ENCODE measurements at places on chromosomes 5 and 9.

- no peak for DNase-seq
Observed at GRCh38 chr9:68746525-68746924, 41.5 kb downstream of the PIP5K1B start.

GRCh38 chr5:98844865-98845264, 71.4 kb downstream of the RGMB start:
- DNase-seq, result no peak

DNA sequence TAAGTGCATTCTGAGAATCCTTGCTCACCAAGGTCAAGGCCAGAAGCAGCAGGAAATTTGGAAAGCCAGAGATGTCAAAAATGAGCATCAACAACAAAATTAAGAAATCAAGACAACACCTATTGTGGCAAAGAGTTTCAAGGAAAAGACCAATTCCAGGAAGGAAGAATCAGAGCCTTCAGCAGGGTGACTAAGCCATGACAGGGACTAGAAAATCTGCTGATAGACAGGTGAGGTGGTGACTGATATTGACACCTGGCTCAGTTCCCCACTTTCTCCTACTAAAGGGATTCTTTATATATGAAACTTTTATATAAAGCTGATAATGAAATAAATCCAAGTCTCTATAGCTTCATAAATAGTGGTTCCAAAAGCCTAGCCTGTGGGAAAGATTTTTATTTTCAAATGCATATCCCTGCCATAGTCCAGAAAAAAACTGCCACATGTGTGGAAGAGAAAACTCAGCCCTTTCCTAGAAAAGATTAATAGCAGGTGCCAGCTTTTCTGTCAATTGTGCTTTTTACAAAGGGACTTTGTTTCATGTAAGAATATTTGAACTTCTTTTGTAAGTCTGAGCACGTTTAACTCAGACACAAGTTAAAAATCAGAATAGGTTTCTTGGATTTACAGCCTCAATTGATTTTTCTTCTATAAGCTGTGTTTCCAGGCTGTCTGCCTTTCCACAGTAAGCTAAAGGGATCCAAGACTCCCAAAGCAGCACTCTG, 81.1 kb upstream of the GRAMD2B start:
- no peak for DNase-seq

GRCh38 chr9:33349743-33350142, 52.6 kb downstream of the AQP7 start:
- DNase-seq, result no peak

GRCh38 chr9:107170801-107171200, 112.3 kb upstream of the RAD23B start:
- DNase-seq, result no peak

DNA sequence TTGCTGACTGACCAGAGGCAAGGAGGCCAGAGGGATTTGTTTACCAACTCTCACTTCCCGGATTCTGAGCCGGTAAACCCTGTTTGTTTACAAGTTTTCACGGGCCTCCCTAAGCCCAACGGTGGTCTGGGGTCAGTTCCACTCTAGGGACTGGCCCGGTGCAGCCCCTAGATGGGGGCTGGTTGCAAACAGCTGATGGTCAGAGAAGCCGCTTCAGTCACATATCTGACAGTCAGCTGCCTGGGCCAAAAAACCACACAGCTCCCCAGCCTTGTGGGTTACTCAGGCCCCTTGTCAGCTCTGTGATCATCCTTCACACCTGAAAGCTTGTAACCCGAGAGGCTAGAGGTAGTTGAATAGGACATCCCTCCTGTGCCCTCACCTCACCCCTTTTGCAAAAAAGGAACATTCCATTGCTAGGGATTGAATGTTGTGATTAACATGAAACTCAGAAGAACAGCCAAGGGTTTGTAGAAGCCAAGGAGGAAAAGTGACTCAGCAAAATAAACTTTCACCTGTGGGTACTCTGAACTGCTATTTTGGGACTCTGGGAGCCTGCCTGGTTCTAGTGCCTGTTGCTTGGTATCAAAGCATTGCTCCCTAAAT, 40.4 kb downstream of the SAR1B start:
- DNase-seq, result no peak

- DNase-seq, result no peak
Observed at GRCh38 chr5:117547192-117547591, 972.6 kb upstream of the SEMA6A start.

- no peak for DNase-seq
Observed at GRCh38 chr9:115514454-115514853, 396.5 kb upstream of the TNC start.

GRCh38 chr5:103808464-103809106, 246.0 kb upstream of the NUDT12 start:
- DNase-seq, result no peak

DNA sequence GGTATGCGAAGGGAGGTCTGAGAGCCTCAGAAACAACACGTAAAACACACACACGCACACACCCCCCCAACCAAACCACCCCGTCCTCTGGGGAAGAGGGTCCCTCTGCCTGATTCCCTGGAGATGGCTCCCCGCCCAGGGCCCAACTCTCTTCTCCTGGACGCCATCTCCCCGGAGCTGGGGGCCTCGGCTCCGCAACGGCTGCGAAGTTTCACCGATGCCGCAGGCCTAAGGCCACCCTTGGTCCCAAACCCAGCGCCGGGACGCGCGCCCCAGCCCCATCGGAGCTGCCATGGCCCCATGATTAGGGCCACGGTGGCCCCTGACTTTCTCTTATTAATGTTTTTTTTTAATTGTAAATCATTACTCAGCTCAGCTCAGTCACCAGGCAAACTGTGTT, 181.4 kb upstream of the TBCA start:
- DNase-seq, result no peak

- no peak for DNase-seq
Observed at GRCh38 chr9:124197177-124198095, 60.3 kb upstream of the NEK6 start.

DNA sequence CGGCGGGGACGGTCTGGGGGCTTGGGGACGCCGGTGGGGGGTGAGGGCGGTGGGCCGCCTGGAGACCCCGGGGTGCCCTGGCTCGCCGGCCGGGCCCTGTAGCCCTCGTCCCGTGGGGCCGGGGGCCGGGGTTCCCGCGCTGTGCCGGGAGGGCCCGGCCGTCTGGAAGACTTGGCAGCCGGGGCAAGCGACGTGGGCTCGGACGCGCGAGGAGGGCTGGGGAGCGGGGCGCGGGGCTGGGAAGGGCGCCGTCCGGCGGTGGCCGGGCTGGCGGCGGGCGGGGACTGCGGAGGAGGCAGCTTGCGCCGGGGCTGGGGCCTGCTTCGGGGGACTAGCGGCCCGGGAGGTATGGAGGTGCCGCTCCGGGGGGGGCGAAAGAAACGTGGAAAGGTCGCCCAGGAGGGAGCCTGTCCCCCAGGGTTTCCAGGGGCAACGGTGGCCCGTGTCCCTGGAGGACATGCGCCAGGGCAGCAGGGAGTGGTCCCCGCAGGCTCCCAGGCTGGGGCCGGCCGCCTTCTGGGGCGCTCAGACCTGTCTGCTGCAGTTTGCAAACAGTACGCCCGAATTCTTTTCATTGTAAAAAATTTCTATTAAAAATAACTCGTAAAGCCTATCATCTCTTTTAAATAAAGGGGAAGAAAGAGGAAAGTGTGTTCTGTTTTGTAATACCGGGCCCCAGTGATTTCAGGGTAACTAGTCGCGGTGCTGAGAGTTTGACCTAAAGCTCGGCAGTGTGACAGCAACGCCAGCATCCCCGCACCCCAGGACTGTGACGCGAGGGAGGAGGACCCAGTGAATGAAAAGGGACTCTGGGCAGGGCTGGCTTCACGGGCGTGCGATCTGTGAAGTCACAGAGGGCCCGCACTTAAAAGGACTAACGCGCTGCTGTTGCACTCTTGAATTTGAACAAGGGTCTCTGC, 752 bp upstream of the ANKH start:
- DNase-seq, result peak; percentile 61

DNA sequence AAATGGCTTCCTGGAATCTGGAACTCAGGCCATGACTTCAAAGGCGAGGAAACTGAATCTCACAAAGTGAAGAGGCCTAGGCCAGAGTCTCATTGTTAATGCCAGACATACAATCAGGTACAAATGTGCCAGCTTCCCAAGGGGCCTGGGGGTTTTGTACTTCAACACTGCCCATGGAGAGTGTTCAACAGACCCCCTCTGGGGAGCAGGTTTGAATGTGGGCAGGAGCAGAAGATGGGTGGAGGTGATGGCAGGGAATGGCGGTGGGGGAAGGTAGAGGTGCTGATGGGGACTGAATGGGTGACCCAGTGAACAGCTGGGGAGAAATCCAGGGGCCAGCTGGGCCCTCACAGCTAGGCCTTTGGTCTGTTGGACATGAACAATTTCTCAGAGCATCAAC, 12.0 kb downstream of the FOXI1 start:
- DNase-seq, result no peak

DNA sequence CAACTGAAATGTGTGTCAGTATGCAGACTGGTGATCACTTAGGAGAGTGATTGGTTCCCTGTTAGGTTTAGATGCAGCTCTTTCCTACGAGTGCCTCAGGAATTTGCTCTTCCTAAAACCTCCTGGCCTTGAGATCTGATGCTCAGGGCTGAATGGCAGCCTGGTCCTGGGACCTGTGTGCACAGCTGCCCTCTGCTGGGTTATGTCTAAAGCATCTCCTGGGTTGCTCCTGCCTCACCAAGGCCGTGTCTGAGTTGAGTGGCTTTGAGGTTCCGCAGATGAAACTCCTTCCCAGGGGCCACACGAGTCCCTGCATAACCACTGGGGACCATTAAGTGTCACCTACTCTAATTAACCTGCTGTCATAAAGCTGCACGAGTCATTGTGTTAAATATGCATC, 59.5 kb downstream of the MVB12B start:
- no peak for DNase-seq

DNA sequence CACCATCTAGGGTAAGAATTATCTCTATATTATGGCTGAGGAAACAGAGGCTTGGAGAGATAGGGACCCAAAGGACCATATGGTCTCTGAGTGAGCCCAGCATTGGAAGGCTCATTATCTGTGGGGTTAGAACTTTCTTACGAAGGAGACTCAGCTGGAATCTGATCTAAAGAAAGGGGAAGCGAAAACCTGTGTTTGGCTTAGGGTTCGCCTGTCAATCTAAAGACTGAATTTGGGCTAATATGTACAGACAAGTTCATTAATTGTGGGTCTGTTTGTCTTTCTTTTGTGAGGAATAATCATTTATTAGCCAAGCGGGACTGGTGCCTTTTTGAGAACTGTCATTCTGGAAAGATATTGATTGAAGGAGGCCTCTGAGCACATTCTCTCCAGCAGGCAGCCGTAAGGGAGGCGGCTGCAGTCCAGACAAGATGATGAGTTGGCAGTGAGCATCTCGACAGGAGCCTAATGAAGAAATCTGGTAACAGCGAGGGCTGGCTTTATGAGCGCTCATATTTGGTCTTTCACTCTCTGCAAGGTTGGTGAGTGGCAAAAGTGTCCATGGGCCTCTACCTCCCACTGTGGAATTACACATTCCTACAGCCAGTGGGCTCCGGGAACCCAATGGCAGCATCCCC, 104.2 kb upstream of the GPR151 start:
- DNase-seq, result no peak

- no peak for DNase-seq
Observed at GRCh38 chr9:29393064-29393463, 1819.8 kb upstream of the C9orf72 start.

- peak; percentile 85 for DNase-seq
Observed at GRCh38 chr9:134455934-134456755, 129.9 kb downstream of the RXRA start.

DNA sequence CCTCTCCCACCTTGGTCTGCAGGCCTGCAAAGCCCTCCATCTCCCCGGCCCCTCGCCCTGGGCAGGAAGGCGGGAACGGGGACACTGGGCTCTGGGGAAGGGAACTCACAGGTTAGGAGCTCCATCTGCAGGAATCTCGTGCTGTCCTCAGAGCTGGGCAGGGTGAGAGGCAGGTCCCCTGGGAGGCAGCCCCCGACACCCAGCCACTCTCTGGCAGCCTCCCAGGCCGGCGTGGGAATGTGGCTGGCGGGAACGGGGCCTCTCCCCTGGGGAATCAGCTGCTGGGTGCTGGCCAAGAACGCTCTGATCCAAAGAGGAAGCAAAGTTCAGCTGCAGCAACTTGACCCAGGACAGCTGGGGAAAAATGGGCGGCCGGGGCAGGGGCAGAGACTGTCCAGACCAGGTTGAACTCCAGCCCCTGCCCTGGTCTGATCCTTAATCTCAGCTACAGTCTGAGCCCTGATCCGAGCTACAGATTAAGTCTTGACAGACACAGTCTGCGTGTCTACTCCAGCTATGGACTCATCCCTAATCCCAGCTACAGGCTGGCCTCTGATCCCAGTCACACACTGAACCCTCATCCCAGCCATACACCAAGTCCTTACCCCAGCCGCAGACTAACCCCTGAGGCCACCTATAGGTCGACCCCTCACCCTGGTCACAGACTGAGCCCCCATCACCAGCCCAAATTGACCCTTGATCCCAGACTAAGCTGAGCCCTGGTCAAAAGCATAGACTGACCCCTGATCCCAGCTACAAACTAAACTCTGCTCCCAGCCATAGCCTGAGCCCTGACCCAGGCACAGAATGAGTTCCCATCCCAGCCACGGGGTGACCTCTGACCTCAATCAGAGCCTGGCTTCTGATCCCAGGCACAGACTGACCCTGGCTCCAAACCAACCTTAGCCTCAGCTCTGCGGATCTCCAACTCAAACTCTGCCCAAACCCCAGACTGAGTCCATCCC, 37.3 kb upstream of the EGFL7 start:
- no peak for DNase-seq

GRCh38 chr5:167943343-167943742, 348.1 kb upstream of the WWC1 start:
- no peak for DNase-seq

- no peak for DNase-seq
Observed at GRCh38 chr5:112685386-112685785, 52.3 kb upstream of the APC start.

- no peak for DNase-seq
Observed at GRCh38 chr9:8816361-8816760, 1016.8 kb upstream of the DMAC1 start.

DNA sequence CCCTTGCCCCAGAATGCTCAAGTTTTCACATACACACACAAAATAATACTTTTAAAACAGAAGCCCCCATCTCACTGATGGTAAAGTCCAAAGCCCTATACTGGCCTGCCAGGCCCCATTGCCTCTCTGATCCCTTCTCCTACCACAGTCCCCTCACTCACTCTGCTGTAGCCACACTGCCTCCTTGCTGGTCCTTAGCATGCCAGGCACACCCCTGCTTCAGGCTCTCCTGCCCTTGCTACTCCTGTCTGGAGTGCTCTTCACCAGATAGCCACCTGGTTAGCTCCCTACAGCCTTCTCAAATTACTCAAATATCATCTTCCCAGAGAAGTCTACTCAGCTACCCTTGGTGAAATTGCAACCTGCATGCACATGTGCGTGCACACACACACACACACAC, 177.5 kb downstream of the C5orf15 start:
- DNase-seq, result no peak

- DNase-seq, result no peak
Observed at GRCh38 chr9:83266666-83267496, 203.9 kb upstream of the RASEF start.

DNA sequence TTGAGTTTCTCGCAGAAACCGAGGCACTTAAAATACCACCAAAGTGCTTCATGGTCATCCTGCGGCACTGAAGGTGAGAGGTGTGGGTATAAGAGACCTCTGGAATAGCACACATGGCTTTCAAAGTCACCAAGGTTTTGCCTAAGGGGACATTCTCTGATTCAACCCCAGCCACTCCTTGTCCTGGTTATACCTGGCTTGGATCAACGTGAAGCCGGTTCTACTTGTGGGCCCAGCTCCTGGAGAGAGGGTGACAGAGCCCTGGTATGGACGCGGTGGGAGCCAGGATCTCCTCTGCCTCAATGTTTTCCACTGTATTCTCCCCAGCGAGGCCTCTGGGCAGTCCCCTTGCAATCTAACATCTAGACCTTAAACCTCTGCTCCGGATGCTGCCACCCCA, 132.0 kb downstream of the FSTL4 start:
- no peak for DNase-seq

- no peak for DNase-seq
Observed at GRCh38 chr5:173383711-173384110, 55.5 kb upstream of the STC2 start.
